ENCODE measurements at places on chromosomes 2 and 18. TPM values are rescaled to one million over a fixed set of nuclear protein-coding genes. Genes with fewer than 3 reads are reported as not detected.

Gene CHAC2
- total RNA-seq, result 6.8 TPM

Gene PXDN
- total RNA-seq, result 19.7 TPM

Gene HOXD4
- total RNA-seq, result not detected

Gene IL36A
- total RNA-seq, result not detected

Gene FEV
- total RNA-seq, result not detected

Gene COL3A1
- 72.7 TPM for total RNA-seq

Gene C2orf72
- total RNA-seq, result 0.16 TPM

Gene PDE11A
- total RNA-seq, result 4.4 TPM

Gene FAM110C
- 2.9 TPM for total RNA-seq

Gene C2orf81
- 1.1 TPM for total RNA-seq

Gene CD8A
- 1.2 TPM for total RNA-seq

Gene SEPTIN10
- 56.2 TPM for total RNA-seq

Gene HNMT
- 13.0 TPM for total RNA-seq

Gene RAB17
- 2.4 TPM for total RNA-seq

Gene FBXO48
- total RNA-seq, result 1.1 TPM

Gene AQP4
- 24.6 TPM for total RNA-seq

Gene FZD7
- 24.2 TPM for total RNA-seq

Gene SERPINB12
- total RNA-seq, result not detected

Gene IL36RN
- total RNA-seq, result not detected

Gene NR4A2
- total RNA-seq, result 1.6 TPM

Gene DYNAP
- total RNA-seq, result not detected
